ENCODE measurements at places on chromosomes 3 and 15. TPM values are rescaled to one million over a fixed set of nuclear protein-coding genes. Genes with fewer than 3 reads are reported as not detected.

Gene CFAP100
- not detected for total RNA-seq

Gene AQP9
- total RNA-seq, result 191 TPM

Gene INSYN1
- total RNA-seq, result 0.53 TPM

Gene GRM7
- not detected for total RNA-seq

Gene PRR23A
- total RNA-seq, result not detected

Gene PAK6
- total RNA-seq, result 0.06 TPM

Gene THPO
- 8.2 TPM for total RNA-seq

Gene SLC24A5
- total RNA-seq, result not detected

Gene CHAC1
- total RNA-seq, result 1.2 TPM

Gene DNAJB11
- total RNA-seq, result 45.7 TPM

Gene PP2D1
- total RNA-seq, result not detected

Gene DPPA4
- 0.39 TPM for total RNA-seq

Gene KIF23
- total RNA-seq, result 2.0 TPM

Gene CD200
- 0.25 TPM for total RNA-seq

Gene PARP15
- 1.4 TPM for total RNA-seq

Gene SLC22A13
- total RNA-seq, result not detected

Gene ANKRD63
- not detected for total RNA-seq

Gene CHRNA3
- total RNA-seq, result not detected

Gene AADACL2
- not detected for total RNA-seq

Gene SEMA3B
- total RNA-seq, result 1.7 TPM

All from right lobe of liver (tissue), 6 donors.